Inflammatory macrophage (primary cell): ENCODE measurements at places on chromosomes 7 and 10.

GRCh38 chr10:120601999-120602398 is 145.0 kb downstream of the PLPP4 start:
- DNase-seq: no peak

DNA sequence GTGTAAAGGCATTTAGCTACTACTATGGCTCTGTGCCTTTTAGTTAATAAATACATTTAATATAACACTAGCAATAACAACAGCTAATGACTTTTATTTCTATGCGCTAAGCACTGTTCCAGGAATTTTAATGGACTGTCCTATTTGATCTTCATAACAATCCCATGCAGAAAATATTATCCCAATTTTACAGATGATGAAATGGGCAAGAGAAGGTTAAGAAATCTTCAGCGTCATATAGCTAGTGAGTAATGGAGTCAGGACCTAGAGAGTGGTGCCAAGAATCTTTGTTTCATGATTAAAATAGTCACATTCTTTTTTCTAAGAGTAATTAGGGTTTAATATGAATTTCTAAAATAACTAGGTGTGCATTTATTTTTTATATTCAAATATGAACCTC is 32.4 kb downstream of the ACTA2 start:
- no peak for DNase-seq

DNA sequence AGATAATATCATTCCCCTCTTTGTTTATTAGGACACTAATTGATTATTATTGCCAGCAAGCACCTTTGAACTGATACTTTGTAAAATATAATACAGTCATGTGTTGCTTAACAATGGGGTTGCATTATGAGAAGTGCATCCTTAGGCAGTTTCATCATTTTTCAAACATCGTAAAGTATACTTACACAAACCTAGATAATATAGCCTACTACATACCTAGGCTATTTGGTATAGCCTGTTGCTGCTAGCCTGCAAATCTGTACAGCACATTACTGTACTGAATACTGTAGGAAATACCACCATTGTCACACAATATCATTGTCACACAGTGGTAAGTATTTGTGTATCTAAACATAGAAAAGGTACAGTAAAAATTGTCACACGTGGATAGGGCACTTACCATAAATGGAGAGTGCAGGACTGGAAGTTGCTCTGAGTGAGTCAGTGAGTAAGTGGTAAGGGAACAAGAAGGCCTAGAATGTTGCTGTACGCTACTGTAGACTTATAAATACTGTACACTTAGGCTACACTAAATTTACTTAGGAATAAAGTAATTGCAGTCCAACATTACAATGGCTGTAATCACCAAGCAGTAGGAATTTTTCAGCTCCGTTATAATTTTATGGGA is 70.7 kb downstream of the LCOR start:
- DNase-seq: no peak

DNA sequence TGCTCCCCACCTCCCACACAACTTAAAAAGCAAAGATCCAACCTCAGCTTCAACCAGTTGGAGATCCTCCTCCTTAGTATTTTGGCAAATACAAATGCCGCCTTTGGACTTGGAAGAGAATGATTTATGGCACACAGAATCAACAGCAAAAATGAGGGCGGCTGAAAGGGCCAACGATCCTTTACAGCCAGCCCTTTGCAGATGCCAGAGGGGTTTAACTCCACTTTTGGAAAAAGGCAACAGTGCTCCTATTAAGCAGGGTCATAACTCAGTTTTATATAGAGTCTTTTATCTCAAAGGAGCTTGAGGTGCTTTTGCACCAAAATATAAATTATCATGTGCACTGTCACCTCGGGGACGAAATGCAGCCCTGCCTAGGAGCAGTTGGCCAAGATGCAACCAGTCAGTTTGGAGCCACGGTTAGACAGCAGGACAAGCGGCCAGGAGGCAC is 56.7 kb upstream of the JCAD start:
- no peak for DNase-seq

GRCh38 chr7:136009488-136010079 is 32.4 kb upstream of the MTPN start:
- peak; percentile 60 for DNase-seq

DNA sequence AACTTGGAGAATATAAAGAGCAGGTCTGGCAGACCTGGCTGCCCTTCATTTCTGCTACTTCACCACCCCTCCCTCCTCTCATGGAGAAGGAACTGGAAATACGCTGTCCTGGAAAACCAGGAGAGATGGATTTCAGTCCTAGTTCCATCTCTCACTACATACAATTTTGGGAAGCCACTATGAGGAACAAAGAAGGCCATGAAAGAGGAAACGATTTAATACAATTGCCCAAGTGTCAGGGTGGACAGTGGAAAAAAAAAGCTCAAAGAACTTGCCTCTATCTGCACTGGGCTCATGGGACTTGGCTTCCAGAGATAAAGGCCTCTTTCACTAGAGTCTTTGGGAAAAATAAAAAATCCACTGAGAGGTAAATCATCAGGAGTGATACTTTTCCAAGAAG is 561.7 kb downstream of the KCNMA1 start:
- peak; percentile 51 for DNase-seq

- DNase-seq: no peak
These were observed 1001.2 kb upstream of the POT1 start for GRCh38 chr7:125930848-125931247.

GRCh38 chr7:34332006-34332405 is 326.0 kb upstream of the NPSR1 start:
- DNase-seq: no peak

DNA sequence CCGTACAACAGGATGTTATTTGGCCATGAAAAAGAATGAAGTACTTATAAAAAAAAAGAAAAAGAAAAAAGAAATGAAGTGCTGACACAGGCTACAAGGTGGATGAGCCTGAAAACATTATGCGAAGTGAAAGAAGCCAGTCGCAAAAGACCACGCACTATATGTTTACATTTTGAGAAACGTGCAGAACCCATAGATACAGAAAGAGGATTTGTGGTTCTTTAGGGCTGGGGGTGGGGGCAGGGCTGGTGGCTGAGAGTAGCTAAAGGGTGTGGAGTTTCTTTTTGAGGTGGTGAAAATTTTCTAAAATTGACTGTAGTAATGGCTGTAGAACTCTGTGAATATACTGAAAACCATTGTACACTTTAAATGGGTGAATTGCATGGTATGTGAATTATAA is 86.0 kb upstream of the FAM20C start:
- DNase-seq: no peak

GRCh38 chr7:607938-608337 is 88.3 kb upstream of the PDGFA start:
- no peak for DNase-seq

DNA sequence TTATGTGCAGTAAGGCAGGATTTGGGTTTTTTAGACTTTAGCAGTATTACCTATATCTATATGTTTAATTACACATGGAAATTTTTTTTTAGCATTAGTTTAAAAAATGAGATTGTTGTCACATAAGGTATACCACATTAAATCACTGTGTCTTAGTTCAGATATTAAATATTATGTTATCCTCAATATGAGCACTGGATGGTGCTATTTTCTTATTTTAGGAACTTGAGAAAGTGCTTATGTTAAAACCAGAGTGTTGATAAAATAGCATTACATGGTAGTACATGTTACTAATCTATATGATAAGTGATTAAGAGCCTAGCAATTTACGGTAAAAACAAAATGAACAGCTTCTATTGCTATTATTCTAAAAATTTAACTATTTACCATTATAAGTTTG is 28.8 kb downstream of the MIOS start:
- no peak for DNase-seq

GRCh38 chr10:70512149-70512639 is 33.6 kb downstream of the PALD1 start:
- no peak for DNase-seq

GRCh38 chr7:124813994-124814798 is 48.6 kb upstream of the GPR37 start:
- peak; percentile 26 for DNase-seq

DNA sequence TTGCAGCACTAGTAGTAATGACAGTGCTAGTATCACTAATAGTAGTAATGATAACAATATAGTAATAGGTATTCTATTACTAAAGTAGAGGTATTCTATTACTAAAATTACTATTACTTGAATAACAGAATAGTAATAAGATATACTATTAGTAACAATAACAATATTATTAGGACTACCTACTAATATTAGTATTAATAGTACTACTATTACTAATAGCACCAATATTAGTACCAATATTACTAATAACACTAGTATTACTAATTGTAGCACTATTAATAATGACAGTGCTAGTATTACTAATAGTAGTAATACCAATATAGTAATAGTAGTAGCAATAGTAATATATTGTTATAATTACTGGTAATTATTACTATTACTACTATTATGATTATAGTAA is 24.1 kb downstream of the A1CF start:
- DNase-seq: no peak

GRCh38 chr7:52079726-52080125 is 763.1 kb upstream of the COBL start:
- no peak for DNase-seq

- no peak for DNase-seq
These were observed 309.3 kb downstream of the KCNMA1 start for GRCh38 chr10:77328272-77328816.

GRCh38 chr7:17709127-17709526 is 231.2 kb downstream of the SNX13 start:
- no peak for DNase-seq

DNA sequence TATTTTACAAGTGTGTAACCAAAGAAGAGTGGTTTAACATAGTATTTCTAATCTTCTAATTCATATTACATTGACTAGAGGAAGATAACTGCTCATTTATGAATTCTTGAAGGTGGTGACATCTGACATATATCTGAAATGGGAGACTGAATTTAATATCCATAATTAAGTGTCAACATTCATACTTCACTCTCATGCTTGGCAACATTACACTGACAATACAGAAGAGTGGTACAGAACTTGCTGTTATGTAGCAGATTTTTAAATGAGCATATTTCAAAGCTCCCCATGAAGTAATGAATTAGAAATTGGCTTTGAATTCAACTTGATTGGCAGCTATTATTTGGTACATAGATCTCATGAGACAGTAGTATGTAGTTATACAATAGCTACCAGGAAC is 125.8 kb upstream of the POT1 start:
- no peak for DNase-seq

GRCh38 chr10:3987143-3987974 is 202.3 kb upstream of the KLF6 start:
- no peak for DNase-seq
